ENCODE measurements at places on chromosomes 1 and 21.

DNA sequence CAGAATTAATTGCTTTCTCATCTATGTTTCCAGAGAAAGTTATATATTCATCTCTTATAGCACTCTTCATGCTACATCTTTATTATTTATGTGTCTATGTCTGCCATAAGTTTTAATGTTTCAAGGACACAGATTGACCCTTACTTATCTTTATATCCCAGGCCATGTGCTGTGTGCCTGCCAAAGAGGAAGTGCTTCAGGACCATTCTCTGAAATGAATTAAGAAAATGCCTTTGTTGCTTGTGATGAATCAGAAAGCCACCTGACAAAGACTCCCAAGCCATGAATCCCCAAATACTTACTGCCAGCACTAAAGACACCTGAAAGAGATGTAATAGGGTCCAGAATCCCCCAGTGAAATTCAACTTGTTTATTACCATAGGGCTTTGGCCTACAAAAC, 342.1 kb upstream of the C1orf87 start:
- DNase-seq, result no peak

GRCh38 chr21:41442481-41443186, 16.6 kb downstream of the MX1 start:
- no peak for DNase-seq

GRCh38 chr1:98693385-98693784, 31.9 kb downstream of the SNX7 start:
- no peak for DNase-seq

DNA sequence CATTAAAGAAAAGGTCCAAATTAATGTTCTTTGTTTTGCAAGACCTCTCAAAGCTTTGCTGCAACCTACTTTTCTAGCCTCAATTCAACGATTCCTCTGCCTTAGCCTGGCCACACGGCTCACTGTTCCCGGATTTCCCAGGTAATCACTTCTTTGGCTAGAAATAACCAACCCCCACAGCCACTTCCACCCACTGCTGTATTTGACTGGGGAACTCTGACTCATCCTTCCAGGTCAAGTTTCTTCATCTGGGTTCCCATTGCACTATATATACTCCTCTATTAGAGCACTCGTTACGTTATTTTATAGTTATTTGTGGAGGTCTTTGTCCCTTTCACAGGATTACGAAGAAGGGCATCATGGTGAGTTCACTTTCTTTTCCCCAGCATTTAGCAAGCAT, 185.9 kb downstream of the CACNA1E start:
- no peak for DNase-seq

DNA sequence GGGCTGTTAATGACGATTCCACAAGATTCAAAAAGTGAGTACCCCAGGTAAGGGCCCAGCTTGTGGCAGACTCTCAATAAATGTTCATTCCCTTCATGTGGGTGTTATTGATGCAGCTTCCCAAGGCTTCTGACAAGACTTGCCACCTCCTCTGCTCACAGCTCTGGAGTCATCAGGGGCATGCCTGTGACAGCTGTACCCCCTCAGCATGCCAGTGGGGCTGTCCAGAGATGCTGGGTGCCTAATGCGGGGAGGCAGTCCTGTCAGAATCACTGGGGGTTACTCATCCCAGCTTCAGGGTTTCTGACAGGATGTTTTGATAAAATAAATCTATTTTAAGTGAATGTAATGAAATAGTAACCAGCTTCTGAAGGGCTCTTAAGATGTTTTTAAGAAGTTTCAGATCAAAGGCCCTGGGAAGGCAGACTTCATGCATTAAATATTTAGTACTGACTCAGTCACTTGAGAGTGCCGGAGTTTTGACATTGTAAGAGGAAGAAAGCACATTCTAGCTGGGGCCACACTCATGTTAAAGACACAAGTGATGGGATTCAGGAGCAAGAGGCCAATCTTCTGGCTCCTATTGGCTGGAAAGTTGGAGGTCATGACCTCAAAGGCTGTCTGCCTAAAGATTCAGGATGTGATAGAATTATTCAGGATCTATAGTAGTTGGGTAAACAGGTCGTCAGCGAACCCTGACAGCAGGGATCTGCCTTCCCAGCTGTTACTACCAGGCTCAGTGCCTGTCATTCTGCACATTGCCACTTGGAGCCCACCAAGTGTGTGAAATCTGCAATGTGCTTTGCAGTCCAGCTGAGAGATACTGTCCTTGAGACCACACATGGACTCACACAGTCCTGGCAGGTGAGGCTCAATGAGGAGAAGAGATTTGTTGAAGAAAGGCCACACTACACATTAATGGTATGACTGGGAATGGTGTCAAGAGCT, 239.6 kb upstream of the BEND5 start:
- no peak for DNase-seq

DNA sequence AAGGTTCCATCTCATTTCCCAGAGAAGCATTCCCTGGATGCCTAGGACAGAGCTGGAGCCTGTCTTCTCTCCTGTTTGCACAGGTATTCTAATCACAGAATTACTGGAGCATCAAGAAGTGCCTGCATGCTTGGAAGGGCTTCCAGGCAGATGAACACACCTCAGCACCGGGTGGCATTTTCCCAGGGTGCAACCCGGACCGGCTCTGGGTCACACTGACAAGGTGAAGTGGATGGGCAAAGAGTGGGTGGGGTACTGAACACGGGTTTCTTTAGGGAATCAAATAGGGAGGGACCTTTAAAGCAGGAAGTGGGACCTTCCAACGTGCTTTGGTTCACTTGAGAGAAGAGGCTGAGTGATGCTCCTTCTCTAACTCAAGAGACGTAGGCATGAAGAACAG, 7.1 kb upstream of the PEF1 start:
- DNase-seq, result no peak

- no peak for DNase-seq
Observed at GRCh38 chr1:201069636-201070035, 42.6 kb downstream of the CACNA1S start.

DNA sequence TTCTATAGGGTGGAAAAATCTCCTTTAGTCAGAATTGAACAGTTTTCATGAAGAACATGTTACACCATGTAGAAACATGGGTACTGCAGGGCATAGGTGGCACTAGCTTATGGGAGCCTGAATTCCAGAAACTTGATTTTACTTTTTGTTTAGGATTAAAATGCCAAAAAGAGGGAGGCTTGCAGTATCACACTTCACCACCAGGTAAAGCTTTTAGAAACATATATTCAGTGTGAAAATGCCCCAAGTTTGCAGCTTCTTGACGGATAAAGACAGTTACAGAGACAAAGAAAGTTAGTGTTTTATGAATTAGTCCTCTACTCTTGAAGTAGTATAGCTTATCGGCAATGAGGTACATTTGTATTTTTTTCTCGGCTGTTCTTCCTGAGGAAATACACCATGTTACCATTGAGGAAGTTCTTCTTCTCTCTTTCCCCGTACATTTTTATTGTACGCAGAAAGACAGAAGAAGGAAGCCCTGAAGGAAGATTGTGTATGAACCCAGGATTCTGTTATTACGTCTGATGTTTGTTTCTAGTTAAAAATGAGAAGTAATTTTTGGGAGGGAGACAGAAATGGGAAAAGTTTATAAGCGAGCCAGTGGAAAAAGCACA, 66.1 kb downstream of the PBX1 start:
- DNase-seq, result no peak

DNA sequence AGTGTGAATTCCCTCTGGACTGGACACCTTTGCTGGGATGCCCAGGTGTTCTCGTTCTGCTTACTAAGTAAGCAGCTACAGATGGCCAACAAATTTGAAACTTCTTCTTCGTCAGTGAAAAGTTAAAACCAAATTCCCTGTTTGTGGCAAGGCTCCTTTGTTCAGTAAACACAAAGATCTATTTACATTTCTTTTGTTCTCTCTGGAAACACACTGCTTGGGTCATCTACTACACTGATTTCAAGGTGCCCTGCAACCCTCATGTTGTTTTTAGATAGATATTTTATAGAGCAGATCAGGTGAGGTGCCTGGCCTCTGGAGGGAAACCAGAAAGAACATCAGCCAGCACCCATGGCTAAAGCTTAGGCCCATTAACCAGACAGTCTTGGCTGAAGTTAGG, 157.2 kb upstream of the UBE2U start:
- DNase-seq, result no peak

DNA sequence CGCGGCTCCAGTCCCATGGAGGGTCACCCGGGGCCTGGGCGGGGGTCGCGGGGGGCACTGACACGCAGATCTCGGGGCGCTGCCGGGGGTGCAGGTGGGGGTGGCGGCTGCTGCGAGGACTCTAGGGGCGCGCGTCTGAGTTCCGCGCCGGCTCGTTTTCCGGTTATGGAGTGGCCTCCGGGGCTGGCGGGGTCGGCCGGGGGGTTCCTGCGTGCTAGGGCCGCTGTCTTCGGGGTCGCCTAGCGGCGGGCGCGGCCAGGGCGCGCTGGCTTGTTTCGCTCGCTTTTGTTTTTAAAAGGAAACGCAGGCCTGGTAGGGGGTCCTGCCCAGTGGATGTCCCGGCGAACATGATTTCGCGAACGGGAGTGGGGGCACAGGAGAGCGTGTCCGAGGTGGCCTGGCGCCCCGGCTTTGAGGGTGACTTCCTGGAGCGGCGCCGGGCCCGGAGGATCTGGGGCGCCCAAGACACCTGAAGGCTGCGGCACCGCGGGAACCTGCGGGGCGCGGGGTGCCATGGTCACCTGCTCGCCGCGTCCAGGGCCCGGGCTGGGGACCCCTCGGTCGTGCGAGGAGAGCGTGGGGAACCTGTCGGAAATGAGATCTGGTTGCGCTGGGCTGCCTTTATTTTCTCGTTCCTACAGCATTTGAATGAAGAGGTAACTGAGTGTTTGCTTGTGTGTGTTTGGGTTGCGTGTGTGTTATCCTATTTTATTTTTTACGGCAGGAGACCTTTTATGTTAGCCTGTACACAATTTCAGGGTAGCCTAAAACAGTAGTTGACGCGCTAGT, 618 bp downstream of the ETS2 start:
- no peak for DNase-seq

DNA sequence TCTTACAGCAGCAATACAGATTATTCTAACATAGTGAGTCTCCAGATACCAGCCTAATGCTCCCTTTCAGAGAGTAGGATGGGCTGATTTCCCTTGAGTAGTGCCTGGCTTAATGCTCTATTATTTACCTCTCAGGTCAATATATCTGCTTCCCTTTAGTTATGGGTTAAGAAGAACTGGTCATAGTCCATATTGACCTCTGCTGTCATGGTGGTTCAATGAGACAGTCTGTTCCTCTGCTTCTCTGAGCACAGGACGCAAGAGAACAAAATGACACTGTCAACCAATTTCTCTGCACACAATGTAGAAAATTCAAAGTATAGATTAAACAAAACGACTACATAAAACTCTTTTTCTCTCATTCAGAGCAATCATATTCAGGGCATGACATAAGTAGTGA, 2.9 kb downstream of the MRAP start:
- DNase-seq, result no peak

DNA sequence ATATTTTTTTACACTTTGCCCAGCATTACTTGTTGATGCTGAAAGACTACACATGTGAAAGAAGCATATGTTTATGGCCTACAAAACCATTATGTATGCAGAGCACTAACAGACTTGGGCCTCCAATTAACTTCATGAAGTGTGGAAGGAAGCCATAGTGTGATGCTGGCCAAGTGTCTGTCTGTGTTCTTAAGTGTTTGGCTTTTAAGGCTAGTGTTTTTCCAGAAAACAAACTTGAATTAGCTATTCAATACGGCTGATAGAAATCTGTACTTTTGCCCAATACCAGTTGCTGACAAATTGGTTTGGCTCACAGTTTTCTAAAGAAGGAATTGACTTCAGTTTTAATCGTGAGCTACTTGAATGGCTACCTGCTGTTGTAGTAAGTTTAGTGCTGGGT, 136.1 kb downstream of the ADGRL2 start:
- DNase-seq, result no peak

GRCh38 chr1:20400341-20401177, 85.5 kb downstream of the CAMK2N1 start:
- DNase-seq, result no peak

- no peak for DNase-seq
Observed at GRCh38 chr1:210087058-210087457, 145.5 kb upstream of the SERTAD4 start.

- DNase-seq, result peak; percentile 37
Observed at GRCh38 chr1:185670187-185670627, 64.0 kb upstream of the HMCN1 start.

- no peak for DNase-seq
Observed at GRCh38 chr21:45532826-45533360, 9.3 kb downstream of the SLC19A1 start.

- DNase-seq, result no peak
Observed at GRCh38 chr1:62905872-62906271, 121.9 kb downstream of the ATG4C start.

- DNase-seq, result no peak
Observed at GRCh38 chr1:209661071-209661470, 8.8 kb upstream of the LAMB3 start.

GRCh38 chr1:53066891-53067738, 5.1 kb downstream of the PODN start:
- DNase-seq, result no peak

GRCh38 chr1:67711855-67712212, 26.8 kb downstream of the GADD45A start:
- no peak for DNase-seq

GRCh38 chr1:16434501-16434900, 2.7 kb downstream of the SPATA21 start:
- DNase-seq, result no peak

- DNase-seq, result no peak
Observed at GRCh38 chr1:36486439-36487335, 4.0 kb upstream of the CSF3R start.

DNA sequence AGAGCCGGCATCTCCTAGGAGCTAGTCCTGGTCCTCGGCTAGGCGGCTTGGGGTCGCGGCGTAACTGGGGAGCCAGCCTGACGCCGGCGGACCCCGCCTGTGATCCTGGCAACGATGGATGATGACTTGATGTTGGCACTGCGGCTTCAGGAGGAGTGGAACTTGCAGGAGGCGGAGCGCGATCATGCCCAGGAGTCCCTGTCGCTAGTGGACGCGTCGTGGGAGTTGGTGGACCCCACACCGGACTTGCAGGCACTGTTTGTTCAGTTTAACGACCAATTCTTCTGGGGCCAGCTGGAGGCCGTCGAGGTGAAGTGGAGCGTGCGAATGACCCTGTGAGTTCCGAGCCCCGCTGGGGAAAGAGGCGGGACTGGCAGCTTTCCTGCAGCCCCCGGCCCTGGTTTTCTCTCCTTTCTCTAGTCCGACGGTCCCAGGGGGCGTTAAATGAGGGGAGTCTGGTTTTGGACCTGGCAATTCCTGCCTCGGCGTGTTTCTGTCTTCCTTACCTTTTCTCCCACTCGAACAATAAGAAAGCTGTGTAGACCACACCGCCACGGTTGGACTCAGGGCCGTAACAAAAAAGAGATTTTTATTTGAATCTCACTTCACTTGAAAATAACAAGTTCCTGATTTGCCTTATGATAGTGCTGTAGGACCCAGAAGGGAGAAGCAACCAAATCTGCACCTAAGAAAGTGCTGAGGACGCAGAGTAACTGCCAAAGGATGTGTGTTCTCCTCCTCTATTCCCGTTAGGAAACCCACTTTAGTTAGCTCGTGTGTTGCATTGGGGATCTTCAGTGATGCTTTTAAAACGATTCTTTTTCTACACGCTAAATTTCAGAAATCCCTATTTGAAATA, at the start of gene SPRTN:
Gene SPRTN, plus strand, starts transcription at position 24 of the 859 bp plus-strand sequence. Its CDS starts 91 bp downstream, at position 115.
- DNase-seq, result no peak

DNA sequence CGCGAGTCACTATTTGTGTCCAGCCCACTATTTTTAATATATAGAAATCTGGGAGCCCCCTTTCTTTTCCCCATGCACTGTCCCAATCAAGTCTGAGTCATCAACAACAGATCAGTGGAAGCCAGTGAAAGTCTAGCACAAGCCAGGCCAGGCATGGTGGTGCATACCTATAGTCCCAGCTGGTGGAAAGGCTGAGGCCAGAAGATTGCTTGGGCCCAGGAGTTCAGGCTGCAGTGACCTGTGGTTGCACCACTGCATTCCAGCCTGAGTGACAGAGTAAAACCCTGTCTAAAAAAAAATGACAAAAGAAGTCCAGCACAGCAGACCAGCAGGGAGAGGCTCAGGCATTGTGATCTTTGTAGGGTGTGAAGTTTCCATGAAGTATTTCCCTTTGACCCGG, 9.0 kb upstream of the RPL5 start:
- DNase-seq, result no peak
